ENCODE measurements at places on chromosomes 1 and 21. TPM values are rescaled to one million over a fixed set of nuclear protein-coding genes. Genes with fewer than 3 reads are reported as not detected.

CFHR4 gene
- total RNA-seq: not detected

PEX10 gene
- total RNA-seq: 17.4 TPM

CNR2 gene
- total RNA-seq: not detected

DNA sequence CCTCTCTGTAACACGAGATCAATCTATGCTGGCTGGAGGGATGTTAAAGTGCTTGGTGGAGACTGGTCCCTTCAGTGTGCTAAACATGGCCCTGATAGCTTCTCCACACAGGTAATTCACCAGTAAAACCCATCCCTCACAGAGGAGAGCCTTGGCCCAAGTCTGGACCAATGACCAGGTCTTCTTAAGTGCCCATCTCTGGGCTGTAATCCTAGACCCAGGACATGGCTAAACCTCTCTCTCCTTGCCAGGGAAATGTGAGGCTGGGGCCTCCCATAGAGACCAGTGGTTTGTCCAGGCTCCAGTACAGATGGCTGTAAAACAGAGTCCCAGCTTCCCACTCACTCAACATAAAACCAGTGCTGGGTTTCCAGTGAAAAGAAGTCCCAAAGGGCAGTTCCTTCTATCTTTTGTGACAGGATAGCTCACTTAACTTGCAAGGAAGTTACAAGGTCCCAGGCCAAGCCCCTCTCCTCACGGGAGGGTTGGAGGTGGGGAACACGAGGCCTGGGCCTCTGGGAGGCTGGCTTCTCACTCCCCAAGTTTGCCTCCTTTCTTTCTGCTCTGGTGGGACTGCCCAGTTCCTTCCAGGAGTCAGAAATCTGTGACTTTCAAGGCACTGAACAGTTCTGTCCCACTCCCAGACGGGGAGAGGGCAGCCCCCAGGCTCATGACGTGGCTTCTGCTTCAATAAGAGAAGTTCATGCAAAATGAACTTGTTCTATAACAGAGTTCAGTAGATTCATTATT is 2.2 kb upstream of the KIF17 start:
- no peaks in the 10 kb centered on the region for H3K27me3 ChIP-seq
- no peaks in the 10 kb centered on the region for H3K36me3 ChIP-seq
- peaks cover 10% of the 10 kb centered on the region for H3K4me1 ChIP-seq
- no peak overlapping the region for H3K27ac ChIP-seq
- no peak for DNase-seq

DNA sequence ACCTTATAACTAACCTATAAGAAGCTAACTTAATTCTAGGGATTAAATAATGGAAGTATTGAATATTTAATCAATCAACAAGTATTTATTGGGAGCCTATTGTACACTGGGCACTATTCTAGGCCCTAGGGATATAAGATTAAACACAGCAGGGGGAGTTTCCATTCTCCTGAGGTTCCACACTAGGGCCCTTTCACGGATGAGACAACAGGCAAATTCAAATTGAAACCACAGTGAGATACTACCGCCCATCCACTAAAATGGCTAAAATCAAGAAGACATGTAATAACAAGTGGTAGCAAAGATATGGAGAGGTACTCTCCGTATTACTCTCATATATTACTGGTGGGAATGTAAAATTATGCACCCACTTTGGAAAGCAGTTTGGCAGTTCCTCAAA is 674.4 kb downstream of the KIF26B start:
- no peaks in the 10 kb centered on the region for H3K4me1 ChIP-seq
- H3K27me3 ChIP-seq: no peaks in the 10 kb centered on the region
- H3K27ac ChIP-seq: no peak overlapping the region
- no peak overlapping the region for H3K4me3 ChIP-seq
- no peaks in the 10 kb centered on the region for H3K36me3 ChIP-seq

GRCh38 chr1:164660775-164661174 is 101.8 kb downstream of the PBX1 start:
- no peaks in the 10 kb centered on the region for H3K36me3 ChIP-seq
- no peak overlapping the region for H3K4me3 ChIP-seq
- peaks cover 28% of the 10 kb centered on the region for H3K4me1 ChIP-seq
- no peak overlapping the region for H3K27ac ChIP-seq

- DNase-seq: no peak
- no peaks in the 10 kb centered on the region for H3K27me3 ChIP-seq
- no peak overlapping the region for H3K4me3 ChIP-seq
- H3K27ac ChIP-seq: peak overlapping the region; percentile 82
- H3K36me3 ChIP-seq: peaks cover 35% of the 10 kb centered on the region
These were observed 21.5 kb upstream of the SLC25A34 start for GRCh38 chr1:15714406-15715136.
